OCI-LY7 (cell line): ENCODE measurements at places on chromosomes 6 and 20. TPM values are rescaled to one million over a fixed set of nuclear protein-coding genes. Genes with fewer than 3 reads are reported as not detected.
A peak's percentile ranks its signal among the peaks of the same experiment; 100 is the strongest.

DNA sequence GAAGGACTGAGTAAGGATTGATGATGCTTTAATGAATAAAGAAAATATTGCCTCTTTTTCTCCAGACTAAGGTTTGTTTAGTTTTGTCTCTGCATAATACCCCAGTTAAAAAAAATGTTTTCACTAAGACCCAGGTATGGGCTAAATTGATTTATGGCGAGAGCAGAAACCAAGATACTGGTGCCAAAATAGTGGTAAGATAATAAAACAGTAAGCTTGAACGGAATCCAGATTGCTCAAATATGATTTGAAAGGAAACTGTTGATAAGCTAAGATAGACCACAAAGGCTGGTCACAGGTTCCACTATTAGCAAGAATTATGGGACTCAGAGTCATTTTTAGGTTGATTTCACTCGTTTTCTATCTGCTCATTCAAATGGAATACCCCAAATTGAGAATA, 831.2 kb downstream of the EPHA7 start:
- DNase-seq, result no peak

Gene KHDC3L
- not detected in 2 replicates for total RNA-seq

Gene SGK1
- 5.2 and 7.4 TPM in 2 replicates for total RNA-seq

GRCh38 chr20:49278818-49279676, 1.2 kb upstream of the ZNFX1 start:
- DNase-seq, result peak; percentile 46

Gene DEFB132
- total RNA-seq, result not detected in 2 replicates

Gene C4A
- total RNA-seq, result 4.8 and 6.6 TPM in 2 replicates

DNA sequence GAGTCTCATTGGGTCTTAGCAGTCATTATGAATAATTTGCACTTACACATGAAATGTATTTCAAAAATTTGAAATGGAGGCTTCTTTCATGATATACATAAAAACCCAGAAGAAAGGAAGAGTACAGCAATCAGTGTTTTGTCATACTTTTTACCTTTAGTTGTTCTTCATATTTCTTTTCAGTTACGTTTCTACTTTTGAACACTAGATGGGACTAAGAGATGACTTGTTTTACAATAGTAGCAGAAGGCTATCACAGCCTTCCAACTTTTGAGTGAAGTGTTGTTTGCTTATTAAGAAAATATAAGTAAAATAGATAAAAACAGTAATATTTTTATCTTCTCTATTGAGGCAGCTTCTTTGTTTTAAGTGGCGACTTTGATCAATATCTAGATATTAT, 58.1 kb downstream of the L3MBTL3 start:
- peak; percentile 7 for DNase-seq

- peak; percentile 42 for DNase-seq
These were observed 13.8 kb downstream of the RNF144B start for GRCh38 chr6:18400831-18401446.
